ENCODE measurements at places on chromosomes 4 and X.
A peak's percentile ranks its signal among the peaks of the same experiment; 100 is the strongest.

- DNase-seq = no peak
These were observed 10.5 kb upstream of the TMEM165 start for GRCh38 chr4:55385201-55385649.

GRCh38 chr4:151540728-151541388 lies 131.9 kb downstream of the FHIP1A start:
- peak; percentile 100 for DNase-seq

GRCh38 chr4:125359363-125359762 lies 44.6 kb downstream of the FAT4 start:
- DNase-seq = no peak

GRCh38 chr4:53990641-53991040 lies 73.8 kb downstream of the CHIC2 start:
- peak; percentile 39 for DNase-seq
